ENCODE measurements at places on chromosomes 3 and 15. TPM values are rescaled to one million over a fixed set of nuclear protein-coding genes. Genes with fewer than 3 reads are reported as not detected.

DNA sequence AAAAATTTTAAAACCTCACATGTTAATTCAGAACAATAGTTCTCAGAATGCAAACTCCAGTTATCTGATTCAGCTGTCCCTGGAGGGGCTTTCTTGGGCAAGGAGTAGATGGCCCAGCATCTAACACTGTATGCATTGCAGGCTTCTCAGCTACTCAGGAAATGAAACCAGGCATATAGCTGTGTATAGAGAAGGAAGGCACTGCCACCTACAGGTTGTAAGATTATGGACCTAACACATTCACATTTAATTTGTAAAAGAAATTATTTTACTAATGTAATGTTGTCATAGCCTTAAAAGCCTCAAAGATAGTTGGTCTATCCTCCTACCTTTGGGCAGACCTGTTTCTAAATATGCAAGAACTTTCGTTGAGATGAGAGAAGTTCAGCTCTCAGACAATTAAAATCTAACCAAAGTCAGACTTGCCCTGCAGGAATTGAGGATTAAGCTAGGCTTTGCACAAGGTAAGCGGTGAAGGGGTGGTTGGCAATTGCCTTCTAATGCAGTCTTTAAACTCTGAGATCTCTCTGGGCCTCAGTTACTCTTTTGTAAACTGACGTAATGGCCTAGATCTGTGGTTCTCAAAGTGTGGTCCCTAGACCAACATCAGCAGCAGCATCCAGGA is 132.8 kb upstream of the SLC24A5 start:
- H3K4me3 ChIP-seq = no peak overlapping the region
- H3K27me3 ChIP-seq = no peaks in the 10 kb centered on the region
- H3K4me1 ChIP-seq = no peaks in the 10 kb centered on the region
- DNase-seq = peak; percentile 3

- H3K27ac ChIP-seq = peak within 1 kb of the TSS; percentile 97
- H3K4me3 ChIP-seq = peak within 1 kb of the TSS; percentile 83
- H3K36me3 ChIP-seq = no peaks in the 10 kb centered on the region
- peaks cover 18% of the 10 kb centered on the region for H3K27me3 ChIP-seq
- H3K4me1 ChIP-seq = peaks cover 42% of the 10 kb centered on the region
Measured at GRCh38 chr15:88620995-88621772, at the start of gene AEN. Gene AEN (plus strand): TSS chr15:88621340. CDS start chr15:88626210, 4,870 bp downstream.

DNA sequence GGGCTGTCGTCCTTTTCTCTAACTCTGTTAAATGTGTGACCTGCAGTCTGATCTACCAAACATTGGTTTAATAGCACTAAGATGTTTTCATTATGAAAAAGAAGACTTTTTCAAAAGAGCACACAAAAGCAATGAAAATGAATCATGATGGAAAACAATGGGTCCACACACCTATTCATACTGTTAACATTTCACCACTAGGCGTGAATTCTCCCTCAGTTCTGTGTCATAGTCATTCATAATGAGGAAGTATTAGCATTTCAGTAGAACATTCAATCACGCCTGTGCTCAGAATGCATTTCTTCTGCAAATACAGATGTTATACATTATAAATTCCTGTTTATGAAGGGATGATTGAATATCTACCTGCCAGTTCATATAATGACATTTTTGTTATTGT is 35.9 kb downstream of the EIF4E3 start:
- no peak overlapping the region for H3K4me3 ChIP-seq
- H3K27ac ChIP-seq = no peak overlapping the region
- no peak for DNase-seq
- no peaks in the 10 kb centered on the region for H3K27me3 ChIP-seq

- no peak for DNase-seq
- no peaks in the 10 kb centered on the region for H3K27me3 ChIP-seq
- peak overlapping the region; percentile 96 for H3K4me3 ChIP-seq
- peaks cover 9% of the 10 kb centered on the region for H3K36me3 ChIP-seq
Measured at GRCh38 chr3:141312354-141313092, 55.8 kb upstream of the ZBTB38 start.

FBXW12 gene
- polyA plus RNA-seq = not detected

All from naive B cell (primary cell).